ENCODE measurements at places on chromosomes 7 and 10.

- peak; percentile 24 for DNase-seq
Observed at GRCh38 chr10:86087716-86088115, 278.9 kb downstream of the GRID1 start.

GRCh38 chr10:25261558-25261957 lies 86.8 kb downstream of the GPR158 start:
- DNase-seq = no peak

DNA sequence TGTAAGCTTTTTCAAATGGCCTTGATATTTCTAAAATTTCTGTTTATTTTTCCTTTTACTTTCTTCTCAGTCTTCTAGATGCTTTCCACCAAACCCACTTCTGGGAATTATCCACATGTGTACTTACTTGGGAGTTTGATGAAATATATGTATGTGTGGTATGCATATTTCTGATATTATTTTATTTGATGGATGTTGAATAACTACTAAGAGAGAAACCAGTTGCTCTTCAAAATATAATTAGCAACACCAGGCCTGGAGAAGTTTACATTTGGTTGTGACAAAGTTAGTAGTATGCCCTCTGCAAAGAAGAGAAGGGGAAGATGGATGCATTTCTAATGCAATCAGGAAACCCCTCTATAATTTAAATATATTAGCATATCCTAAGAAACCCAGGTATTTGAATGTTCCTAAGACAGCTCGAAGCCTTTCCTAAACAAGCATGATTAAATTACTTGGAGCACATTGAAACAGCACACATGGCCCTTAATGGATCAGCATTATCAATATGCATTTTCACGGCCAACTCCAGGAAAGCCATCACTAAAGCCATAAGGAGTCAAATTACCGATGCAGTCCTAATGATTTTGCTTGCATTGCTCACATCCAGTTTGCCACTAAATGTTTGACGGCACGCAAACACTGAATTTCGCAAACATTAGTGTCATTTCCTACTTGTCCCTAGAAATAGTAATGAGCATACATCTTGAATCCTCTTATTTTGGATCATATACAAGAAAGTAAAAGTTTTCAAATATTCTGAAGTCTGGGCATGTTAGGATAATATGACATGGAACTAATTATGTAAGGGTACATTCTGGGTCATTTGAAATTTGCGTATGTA lies 393.8 kb downstream of the EXOC4 start:
- DNase-seq = no peak

GRCh38 chr10:88289342-88289741 lies 293.8 kb downstream of the RNLS start:
- no peak for DNase-seq

DNA sequence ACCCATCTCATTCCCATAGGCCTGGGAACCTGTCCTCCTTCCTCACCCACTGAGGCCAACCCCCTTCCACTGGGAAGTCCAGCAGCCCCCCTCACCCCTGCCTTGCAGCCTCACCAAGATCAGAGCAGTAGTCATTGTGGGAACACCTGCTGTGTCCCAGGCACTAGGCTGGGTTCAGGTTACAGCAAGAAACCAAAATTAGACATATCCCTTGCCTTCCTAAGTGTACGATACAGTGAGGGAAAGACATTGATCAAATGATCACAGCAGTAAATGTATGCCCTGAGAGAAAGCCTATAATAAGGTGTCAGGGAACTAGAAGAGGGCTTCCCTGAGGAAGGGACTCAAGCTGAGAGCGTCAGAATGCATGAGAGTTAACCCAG lies 17.0 kb upstream of the C10orf105 start:
- no peak for DNase-seq

DNA sequence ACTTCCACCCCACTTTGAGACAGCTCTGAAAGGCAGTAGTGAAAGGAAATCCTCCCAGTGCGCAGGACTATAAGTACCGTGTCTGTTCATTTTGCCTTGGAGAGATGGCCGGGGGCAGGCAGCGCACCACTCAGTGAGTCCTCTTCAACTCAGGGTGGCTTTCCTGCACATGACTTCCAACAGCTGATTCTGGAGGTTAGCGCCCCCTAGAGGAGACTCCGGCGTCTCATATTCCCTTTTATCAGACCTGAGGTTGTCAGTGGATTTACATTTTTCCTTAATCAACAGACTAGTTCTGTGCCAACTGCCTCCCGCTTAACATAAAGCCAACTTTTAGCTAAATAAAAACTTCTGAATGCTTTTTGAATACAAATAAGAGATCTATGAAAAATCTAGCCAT lies 101.0 kb downstream of the HERPUD2 start:
- no peak for DNase-seq

DNA sequence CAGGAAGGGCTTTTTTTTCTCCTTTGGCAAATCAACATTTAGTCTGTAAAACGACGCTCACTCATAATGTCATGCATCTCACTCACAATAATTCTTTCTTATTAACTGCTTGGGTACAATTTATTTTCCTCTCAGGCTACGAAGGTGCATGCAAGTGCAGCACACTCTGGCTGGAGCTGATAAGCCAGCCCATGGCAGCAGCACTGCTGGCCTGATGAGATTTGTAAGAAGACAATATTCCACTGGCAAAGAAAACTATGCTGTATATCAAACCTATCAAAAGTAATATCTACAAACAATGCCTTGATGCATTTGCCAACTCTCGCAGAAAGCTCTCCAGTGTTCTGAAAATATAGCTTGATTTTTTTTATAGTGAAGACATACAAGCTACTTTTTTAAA lies 170.0 kb upstream of the PHF14 start:
- no peak for DNase-seq

- no peak for DNase-seq
Observed at GRCh38 chr7:134836447-134836846, 57.0 kb downstream of the CALD1 start.

DNA sequence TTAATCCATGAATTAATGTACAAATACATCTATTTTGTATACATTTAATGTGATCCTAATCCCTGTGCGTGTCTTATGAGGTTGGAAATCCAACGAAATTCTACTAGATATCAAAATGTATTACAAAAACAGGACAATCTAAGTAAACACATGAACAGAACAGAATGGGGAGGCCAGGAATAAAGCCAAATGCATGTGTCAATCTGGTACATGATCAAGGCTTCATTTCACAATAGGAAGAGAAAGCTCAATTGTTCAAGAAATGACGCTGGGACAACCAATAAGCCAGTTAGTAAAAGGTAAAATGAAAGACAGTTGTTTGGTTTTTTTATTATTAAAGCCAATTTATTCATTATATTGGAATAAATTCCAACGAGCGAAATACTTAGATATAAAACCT lies 83.0 kb downstream of the COL13A1 start:
- DNase-seq = no peak

GRCh38 chr10:986881-987619 lies 1.2 kb upstream of the GTPBP4 start:
- DNase-seq = peak; percentile 58

GRCh38 chr10:3950676-3951275 lies 165.8 kb upstream of the KLF6 start:
- no peak for DNase-seq

DNA sequence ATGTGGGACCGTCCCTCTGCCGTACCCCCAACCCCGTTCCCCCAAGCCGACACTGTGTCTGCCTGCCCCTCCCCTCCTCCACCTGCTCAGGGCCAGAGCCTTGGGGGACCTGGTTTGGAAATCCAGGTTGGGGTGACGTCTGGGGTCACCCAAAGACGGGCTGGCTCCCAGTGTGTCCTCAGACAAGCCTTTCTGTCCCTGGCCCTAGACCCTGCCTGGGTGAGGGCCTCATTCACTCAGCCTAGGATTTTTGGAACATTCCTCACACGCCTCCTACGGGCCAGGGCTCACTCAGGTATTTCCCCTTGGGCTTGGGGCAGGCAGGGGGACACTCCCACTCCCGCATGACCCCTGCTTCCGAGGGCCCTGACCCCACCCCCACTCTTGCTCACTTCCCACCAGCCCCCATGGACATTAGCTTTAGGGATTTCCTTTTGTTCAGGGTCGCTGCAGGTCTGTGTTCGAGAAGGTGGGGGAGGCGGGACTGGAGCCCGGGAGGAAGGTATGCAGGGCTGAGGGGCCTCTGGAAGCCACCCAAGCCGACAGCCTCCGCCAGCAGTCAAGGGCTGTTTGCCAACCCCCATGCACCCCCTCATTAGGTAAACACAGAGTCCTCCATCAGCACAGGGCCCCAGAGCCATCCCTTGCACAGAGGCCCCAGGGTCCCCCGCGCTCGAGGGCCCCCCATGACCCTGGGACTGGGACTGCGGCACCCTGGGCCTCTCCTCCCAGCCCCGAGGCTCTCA lies 35.1 kb downstream of the PDGFA start:
- no peak for DNase-seq

- DNase-seq = no peak
Observed at GRCh38 chr10:72315611-72316385, 38.9 kb downstream of the DNAJB12 start.

DNA sequence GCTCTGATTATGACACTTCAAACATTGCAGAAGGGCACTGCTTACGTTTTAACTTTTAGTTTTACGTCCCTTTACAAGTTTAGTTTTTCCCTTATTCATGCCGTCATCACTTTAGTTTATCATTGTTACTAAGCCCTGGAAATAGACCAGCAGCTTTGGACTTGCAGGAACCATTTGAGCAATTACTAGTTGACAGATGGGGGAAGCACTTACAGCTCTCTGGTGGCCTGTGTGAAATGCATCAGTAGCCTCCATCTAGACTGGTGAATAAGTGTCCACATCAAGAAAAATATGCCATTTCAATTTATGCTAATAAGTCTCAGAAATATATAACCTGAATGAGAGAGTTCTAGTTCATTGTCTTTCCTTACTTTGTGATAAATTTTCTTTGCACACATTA lies 194.9 kb upstream of the GRM3 start:
- DNase-seq = no peak

DNA sequence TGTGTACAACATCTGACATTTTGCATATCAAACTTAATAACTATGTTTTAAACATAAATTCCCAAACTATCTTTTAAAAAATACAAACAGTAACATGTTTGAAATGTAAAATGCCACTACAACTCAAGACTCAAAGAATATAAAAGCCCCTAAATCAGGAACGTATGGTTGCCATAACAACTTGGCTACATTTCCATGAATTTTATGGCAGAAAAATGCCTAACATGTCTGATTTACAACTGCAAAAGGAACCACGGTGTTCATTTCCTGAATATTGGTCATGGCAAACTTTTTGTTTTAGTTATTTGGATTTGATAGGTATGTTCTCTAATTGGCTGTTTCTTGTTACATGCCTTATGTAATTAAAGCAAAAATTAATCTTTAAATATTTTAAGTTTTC lies 2.0 kb downstream of the SOSTDC1 start:
- no peak for DNase-seq

DNA sequence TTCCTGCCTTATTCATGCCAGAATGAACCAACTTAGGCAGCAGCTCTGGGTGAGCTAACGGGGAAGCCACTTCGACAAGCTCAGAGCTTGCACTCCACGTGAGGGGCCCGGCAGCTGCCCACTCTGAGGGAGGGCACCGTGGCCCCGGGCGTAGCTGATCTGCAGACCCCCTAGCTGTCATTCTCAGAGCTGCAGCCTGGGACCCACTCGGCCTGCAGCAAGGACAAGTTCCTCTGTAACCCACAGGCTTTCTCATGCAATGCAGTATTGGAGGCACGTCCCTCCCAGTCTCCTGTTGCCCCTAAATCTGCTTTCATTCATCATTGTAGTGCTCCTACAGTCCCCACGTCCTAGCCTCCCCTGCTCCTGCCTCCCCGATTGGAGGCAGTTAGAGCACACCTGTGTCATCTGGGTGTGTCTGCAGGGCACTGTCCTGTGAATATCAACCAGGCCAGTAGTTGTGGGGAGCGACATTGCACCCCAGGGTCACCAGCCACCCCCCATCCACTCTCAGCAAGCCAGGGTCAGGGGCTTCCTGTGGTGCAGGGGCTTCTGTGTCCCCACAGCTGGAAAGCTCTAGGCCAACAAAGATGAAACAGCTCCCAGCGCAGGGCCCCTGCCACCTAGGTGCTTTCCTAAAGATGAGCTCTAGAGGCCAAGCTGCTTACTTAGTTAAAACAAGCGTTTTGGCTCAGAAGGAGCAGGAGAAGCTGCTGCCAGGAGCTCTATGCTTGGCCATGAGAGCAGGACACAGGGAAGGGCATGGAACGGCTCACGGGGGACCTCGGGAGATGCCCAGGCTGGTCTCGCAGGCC lies 333.6 kb downstream of the ADARB2 start:
- no peak for DNase-seq

DNA sequence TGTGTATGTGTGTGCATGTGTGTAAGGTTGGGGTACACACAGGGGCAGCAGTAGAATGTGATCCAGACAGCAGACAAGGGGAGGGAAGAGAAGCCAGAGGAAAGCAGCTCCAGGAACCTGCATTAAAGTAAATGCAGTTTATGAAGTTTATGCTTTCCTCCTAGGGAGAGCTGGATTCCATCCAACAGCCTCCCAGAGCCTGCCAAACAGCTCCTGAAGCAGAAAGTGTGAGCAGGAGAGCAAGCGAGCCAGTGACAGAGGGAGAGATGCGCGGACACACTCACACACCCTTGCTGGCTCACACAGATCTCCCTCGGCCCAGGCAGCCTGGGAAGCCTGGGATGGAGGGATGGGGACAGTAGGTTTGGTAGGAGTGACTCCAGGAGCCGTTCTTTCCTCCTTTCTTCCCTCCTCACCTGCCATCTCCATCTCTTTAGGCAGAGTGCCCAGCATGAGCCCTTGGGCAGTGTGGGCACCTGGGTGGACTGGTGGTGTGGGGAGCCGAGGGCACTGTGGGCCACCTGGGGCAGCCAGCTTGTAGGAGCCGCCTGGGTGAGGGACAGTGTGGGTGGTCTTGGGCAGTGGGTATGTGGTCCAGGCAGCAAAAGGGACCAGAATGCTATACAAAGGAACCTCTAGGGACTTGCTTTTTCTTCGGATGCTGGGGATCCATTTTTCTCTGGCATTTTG lies 46.1 kb downstream of the PAX2 start:
- DNase-seq = no peak

- DNase-seq = no peak
Observed at GRCh38 chr7:48390388-48391327, 219.4 kb downstream of the ABCA13 start.
